ENCODE measurements at places on chromosomes 11 and 22. TPM values are rescaled to one million over a fixed set of nuclear protein-coding genes. Genes with fewer than 3 reads are reported as not detected.
A peak's percentile ranks its signal among the peaks of the same experiment; 100 is the strongest.

The RIMBP3C gene
- 0.04 TPM for total RNA-seq

DNA sequence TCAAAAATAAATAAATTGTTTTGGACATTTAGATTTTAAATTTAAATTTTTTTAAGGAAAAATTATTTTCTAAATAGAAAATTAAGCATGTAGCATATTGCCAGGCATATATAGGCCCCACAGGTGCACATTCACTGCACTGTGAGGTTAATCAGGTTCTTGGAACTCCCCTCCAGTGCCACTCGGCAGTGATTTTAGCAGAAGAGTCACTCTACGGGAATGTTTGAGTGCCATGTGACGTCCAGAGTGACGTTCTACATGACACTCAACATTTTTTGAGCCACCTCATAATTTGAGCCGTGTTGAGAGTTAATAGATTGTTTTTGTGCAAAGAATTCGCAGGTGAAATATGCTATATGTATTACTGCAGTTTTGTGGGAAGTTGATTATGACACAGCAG is 77.4 kb downstream of the SWAP70 start:
- DNase-seq: no peak

GRCh38 chr11:109864834-109865547 is 228.2 kb upstream of the ZC3H12C start:
- no peak for DNase-seq

The NNMT gene
- total RNA-seq: 240 TPM

- peak; percentile 55 for DNase-seq
These were observed 43.4 kb upstream of the MN1 start for GRCh38 chr22:27844656-27845591.

DNA sequence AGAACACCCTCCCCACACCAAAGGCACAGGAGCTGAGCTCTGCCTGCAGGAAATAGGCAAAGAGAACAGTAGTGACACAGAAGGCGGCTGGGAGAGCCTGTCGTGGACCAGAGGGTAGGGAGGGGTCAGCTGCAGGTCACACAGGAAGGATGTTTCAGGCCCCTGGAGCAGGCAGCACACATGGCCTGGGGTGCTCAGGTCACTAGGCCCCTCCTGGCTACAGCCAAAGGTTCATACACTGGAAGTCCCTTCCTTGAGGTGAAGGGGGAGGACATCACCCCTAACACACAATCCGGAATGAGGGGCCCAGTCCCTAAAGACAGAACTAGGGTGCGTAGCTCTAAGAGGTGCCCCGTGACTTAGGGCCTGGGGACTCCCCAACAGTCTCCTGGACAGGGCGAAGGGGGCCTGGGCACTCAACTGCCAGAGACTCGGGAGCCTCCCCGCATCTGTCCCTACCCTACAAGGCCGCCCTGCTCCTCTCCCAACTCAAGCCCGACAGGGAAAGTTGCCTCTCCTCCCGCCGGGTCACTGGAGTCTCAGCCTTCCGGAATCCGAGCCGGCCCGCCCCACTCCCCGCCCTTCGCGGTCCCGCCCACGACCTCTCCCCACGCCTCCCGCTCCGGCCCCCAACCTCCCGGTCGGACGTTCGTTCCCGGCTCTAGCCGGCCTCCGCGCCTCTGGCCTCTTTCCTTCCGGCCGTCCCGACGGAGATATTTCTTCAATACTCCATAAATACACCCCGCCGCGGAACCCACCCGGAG is at the start of gene CYB5R2:
Gene CYB5R2 (minus strand): TSS at position 541 of the 764 bp plus-strand sequence. CDS start 675 bp downstream, outside the sequence.
- DNase-seq: no peak

DNA sequence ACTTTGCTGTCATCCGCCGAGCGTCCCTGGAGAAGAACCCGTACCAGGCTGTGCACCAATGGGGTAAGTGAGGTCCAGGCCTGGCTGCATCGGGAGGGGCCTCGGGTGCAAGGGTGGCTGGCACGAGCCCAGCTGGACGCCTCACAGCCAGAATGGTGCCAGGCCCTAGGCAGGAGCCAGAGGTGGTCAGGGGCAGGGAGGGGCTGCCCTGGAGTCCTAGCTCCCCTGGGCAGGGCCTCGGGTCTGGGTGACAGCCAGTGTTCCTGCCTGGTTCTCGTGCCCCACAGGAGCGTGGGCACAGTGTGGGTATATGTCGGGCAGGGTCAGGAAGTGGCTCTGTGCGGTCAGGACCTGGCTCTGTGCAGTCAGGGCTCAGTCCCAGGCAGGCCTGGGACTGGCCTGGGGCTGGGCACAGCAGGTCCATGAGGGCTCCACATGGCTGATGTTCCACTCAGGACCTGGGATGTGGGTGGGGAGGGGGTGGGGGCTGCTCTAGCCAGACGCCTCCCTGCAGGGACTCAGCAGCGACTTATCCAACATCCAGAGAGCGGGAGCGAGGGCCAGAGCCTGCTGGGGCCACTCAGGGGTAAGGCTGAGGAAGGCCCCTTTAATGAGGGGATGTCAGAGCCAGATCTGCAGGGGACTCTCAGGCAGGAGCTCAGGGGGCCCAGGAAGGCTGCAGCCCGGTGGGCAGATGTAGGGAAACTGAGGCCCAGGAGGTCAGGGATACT is 1.2 kb downstream of the TSPAN32 start:
- DNase-seq: peak; percentile 49

DNA sequence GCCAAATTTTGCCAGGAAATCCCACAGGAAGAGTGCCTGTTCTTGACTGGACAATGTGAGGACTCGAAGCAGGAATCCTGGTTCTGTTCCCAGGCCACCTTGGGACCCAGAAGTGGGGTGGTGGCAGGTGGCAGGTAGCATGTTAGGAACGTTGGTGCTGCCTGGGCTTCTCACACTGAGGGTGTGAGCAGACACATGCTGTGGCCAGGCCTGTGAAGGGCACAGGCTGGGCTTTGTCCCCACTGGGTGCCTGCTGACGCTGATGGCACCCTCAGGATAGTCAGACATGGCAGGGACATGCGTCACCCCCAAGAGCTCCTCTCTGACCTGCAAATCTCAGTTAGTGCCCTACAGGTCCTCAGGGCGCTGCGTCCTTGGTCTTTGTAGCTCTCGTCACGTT is 21.1 kb upstream of the NECTIN1 start:
- no peak for DNase-seq

GRCh38 chr22:43256976-43257545 is 70.1 kb upstream of the TTLL12 start:
- no peak for DNase-seq

The DGCR2 gene
- total RNA-seq: 48.1 TPM

DNA sequence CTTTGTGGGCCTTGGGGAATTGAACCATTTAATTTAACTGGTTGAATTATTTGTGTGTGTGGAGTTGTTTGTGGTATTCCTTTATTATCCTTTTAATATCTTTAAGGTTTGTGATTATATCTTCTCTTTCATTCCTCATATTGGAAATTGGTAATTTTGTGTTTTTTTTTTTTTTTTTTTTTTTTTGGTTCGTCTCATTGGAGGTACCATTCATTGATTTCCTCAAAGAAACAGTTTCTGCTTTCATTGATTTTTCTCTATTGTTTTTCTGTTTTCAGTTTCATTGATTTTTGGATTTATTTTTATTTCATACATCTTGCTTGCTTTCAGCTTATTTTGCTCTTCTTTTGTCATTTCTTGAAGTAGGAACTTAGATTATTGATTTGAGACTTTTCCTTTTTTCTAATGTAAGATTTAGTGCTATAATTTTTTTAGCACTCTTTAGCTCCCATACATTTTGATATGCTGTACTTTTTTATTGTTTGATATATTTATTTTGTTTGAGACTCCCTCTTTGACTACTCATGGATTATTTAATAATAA is 31.0 kb upstream of the MAPK1 start:
- no peak for DNase-seq

- DNase-seq: no peak
These were observed 1.2 kb downstream of the DRAP1 start for GRCh38 chr11:65920372-65920802.

DNA sequence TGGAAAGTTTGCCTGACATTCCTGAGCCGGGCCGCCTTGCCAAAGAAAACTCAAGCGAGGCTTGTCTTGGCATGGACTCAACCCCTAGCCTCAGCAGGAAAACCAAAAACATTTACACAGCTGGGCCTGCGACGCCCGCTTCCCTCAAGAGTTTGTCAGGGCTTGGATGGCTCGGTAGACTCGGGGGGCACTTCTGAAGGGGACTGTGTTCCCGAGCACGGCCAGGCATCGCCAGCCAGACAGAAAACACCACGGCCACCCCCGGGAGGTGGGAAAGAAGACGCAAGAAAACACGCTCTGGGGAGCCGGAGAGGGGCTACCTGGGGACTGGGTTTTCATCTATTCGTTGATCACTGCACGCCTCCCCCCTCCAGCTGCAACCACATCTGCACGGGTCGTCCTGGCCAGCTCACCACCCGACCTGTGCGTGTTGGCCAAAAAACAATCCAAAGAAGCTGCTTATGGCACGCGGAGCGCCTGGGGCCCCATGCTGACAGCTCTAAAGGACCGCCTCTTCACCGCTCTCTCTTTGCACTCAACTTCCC is 380.7 kb downstream of the MN1 start:
- peak; percentile 96 for DNase-seq

DNA sequence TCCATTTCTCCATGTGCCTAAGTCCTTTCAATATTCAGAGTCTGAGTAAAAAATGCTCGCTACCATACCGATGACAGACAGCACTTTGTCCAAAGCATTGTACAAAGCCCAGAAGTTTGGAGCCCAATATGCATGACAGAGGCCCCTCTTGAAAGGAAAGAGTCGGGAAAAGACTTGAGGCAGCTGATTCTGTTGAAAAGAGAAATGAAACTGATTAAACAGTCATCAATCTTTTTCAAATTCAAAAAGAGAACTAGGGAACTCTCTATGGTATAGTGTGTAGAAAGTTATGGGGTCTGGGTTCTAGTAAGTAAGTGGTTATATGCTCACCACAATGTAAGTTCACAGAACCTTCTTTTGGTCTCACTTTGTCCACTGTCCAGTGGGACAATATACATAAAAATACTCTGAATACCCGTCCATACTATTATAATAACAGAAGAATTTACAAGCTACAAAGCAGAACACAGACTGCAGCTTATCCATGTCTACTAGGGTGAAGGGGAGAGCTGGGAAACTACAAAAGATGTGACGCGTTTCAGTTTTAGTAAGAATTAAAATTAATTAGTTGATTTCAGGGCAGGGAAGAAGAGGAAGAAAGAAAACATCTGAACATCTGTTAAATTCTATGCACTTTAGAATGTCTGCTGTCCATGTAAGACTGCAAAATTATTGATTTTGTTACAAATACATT is 26.7 kb downstream of the ALG8 start:
- no peak for DNase-seq

DNA sequence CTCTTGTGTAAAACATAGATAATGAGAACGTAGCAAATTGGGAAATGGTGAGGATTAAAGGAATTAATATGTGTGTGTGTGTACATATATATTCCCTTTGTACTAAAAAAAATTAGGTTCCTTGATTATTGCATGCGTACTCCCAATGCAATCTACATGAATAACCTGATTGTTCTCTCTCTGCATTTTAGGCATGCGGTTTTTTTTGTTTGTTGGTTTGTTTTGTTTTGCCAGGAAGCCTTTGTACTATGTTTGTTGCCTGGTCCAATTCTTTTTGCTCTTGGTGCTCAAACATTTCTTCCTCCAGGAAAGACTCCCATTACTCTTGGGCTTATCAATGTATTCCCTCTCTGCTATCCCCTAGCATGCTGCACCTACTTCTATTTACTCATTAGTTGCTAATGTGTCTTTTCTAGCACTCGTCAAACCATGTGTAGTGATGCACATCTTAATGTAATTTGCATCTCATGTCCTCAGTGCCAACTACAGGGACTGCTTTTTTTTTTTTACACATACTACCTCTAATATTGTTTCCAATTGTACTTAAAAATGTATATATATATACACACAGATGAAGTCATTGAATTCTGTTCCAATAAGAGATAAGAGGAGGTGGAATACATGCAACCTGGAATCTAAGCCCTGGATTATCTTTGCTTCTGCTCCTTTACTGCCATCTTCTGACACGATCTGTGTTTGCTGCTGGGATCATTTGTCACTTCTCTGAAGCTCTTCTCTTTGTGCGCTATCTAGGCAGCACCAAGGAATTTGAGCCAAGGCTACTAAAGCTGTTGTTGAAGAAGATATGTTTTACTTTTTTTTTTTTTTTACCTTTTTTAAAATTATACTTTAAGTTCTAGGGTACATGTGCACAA is 197.2 kb upstream of the ANO3 start:
- no peak for DNase-seq

DNA sequence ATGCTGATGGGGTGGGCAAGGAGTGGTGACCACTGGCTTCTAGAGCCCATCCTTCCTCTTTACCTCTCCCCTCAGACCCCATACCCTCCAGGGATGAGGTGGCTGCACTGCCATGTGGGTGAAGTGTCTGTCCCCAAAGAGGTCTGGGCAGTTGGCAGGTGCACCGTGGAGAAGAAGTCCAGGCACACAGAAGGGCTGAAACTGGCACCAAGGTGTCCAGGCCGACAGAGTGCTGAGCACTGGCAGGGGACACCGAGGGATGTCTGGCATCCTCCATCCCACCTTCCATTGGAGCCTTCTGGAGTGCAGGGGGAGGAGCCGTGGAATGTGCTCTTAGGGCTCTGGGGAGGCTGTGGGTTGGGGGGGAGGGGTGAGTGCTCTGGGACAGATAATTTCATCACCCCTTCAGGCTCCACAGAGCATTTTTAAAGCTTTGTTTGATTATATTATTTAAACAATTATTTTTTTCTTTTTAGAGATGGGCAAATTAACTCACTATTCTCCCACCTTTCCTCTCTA is 37.9 kb downstream of the PKNOX2 start:
- no peak for DNase-seq

The PLAAT5 gene
- 4.0 TPM for total RNA-seq

The TEX54 gene
- total RNA-seq: not detected

DNA sequence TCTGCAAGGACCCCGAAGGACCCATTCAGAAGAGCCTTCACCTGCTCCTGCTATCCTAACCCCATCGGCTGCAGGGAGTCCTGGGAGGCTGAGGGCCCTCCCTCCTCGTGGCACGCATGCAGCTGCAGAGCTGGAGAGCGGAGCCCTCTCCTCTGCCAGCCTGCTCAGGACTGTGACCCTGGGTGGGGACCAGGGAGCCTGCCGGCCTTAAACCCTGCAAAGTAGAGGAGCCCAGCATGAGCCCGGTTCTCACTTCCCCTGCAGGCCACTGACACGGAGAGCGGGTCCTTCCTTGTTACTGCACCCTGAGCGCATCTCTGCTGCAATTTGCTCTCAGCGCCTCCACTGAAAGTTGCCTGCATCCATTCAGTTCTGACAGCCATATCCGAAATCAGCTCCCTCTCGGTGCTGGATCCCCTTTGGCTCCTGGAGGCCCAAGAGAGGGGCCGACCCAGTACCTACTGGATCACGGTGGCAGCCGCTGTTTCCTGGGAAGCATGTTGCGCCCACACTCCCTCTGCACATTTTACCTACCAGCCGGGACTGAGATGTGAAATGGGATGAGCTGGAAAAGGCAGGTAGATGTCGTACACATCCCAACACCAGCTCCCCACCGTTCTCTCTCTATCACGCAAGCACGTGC is 312.1 kb downstream of the NTM start:
- no peak for DNase-seq

DNA sequence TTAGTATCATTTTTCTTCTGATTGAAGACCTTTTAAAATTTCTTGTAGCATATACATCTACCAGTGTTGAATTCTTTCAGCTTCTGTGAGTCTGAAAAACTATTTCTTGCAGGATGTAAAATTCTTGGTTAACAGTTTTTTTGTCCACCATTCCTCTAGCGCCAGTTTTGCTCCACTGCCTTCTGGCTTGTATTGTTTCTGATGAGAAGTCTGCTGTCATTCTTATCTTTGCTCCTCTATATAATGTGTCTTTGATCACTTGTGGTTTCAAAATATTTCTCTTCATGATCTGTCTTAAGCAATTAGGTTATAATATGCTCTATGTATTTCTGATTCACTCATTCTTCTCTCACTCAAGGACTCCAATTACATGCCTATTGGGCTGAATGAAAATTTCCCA is 152.3 kb downstream of the INSC start:
- DNase-seq: no peak

The HTR3A gene
- total RNA-seq: not detected

GRCh38 chr11:59173080-59173963 is 1.4 kb downstream of the DTX4 start:
- no peak for DNase-seq

Data from right atrium auricular region (tissue), 2 donors.